ENCODE measurements at places on chromosomes 5 and 9. TPM values are rescaled to one million over a fixed set of nuclear protein-coding genes. Genes with fewer than 3 reads are reported as not detected.

ANKRD34B gene
- not detected for total RNA-seq

XRCC4 gene
- total RNA-seq = 13.4 TPM

CDC20B gene
- 0.13 TPM for total RNA-seq

OLFML2A gene
- not detected for total RNA-seq

CNTNAP3B gene
- not detected for total RNA-seq

ADAMTSL1 gene
- not detected for total RNA-seq

COL15A1 gene
- total RNA-seq = 0.76 TPM

GAS1 gene
- not detected for total RNA-seq

FGFR4 gene
- total RNA-seq = 0.53 TPM

LCN15 gene
- total RNA-seq = not detected

Measured in activated CD8-positive, alpha-beta T cell treated with anti-CD3 and anti-CD28 coated beads, Interleukin-2, amount 10 ng/mL, durations not matched to agents 7 days and 5 days (primary cell).